ENCODE measurements at places on chromosomes 6 and 20.

DNA sequence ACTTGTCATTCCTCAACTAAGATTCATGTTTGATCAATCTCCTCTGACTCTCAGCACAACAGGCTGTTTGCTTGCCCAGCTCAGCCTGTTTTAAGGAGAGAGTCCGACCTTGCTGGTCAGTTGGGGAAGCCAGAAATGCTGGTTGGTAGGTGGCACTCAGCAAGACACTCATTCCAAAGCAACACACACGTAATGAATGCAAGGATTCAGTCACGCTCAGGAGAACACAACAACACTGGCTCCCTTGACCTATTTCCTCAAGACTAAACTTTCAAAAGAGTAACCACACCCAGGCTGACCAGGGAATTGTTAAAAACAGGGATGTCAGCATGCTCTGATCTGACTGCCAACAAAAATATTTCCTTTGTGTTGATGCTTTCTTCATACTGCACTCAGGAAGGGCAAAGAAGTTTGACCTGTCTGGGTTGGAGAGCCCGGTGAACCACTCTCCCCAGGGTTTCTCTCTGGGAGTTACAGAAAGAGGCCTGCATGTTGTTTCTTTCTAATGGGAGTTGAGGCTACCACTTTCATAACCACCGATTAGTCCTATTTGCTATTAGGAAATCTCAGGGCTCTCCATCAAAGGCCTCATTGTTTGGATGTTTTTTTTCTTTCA, 25.6 kb upstream of the PREP start:
- DNase-seq = no peak

- DNase-seq = no peak
These were observed 1.9 kb upstream of the NFKBIE start for GRCh38 chr6:44267252-44267651.

GRCh38 chr6:43426928-43427405, 374 bp upstream of the ABCC10 start:
- DNase-seq = no peak

GRCh38 chr20:44454306-44454963, 21.2 kb upstream of the TTPAL start:
- DNase-seq = no peak

- DNase-seq = no peak
These were observed 377.1 kb downstream of the CENPW start for GRCh38 chr6:126716826-126717509.

- DNase-seq = no peak
These were observed 923 bp upstream of the ILRUN start for GRCh38 chr6:34697544-34697836.

- DNase-seq = no peak
These were observed 9.1 kb downstream of the ANKRD66 start for GRCh38 chr6:46755865-46756264.

DNA sequence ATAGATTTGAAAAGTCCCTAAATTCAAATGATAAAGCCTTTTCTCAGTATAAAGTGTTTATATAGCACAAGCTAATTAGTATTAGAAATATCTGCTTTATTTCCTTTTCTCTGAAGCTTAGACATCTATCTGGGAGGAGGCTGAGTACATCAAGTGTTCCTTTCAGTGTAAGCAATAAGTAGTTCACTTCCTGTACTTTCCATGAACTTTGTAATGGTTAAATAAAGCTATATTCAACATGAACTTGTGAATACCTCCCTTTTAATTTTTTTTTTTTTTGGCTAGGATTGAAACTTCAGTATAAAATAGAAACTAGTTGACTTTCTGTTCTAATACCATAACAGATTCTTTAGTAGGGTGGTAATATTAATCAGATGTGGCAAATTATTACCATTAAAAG, 190.9 kb downstream of the CENPW start:
- no peak for DNase-seq

GRCh38 chr6:24576447-24576846, 69.5 kb downstream of the KIAA0319 start:
- no peak for DNase-seq
